ENCODE measurements at places on chromosomes 7 and 10.

- no peak for DNase-seq
Measured at GRCh38 chr7:92768501-92769393, 67.6 kb downstream of the CDK6 start.

DNA sequence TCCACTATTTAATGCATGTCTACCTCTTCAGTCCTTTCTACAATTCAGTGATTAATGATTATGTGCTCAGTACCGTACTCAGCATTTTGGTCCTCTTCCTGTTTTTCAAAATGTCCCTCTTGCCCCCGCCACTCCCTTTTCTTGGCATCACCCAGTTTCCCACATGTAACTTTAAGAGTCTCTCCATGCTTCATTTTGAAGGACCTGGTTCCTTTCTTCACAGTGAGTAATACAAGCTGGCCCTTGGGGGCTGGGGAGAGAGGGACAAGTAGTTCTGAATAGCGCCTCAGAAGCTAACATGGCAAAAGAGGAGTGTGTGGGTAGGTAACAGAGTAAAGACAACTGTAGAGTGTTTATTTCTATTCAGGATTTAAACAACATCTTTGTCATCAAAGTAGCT, 34.6 kb upstream of the SLIT1 start:
- no peak for DNase-seq

GRCh38 chr7:36018816-36019484, 134.1 kb upstream of the EEPD1 start:
- DNase-seq, result no peak

- no peak for DNase-seq
Measured at GRCh38 chr10:100184426-100184825, 1.4 kb downstream of the ERLIN1 start.

GRCh38 chr7:38171623-38172391, 6.2 kb upstream of the STARD3NL start:
- no peak for DNase-seq

- DNase-seq, result no peak
Measured at GRCh38 chr7:4840079-4840501, 21.7 kb downstream of the PAPOLB start.

- no peak for DNase-seq
Measured at GRCh38 chr10:26489081-26489480, 50.9 kb downstream of the APBB1IP start.

DNA sequence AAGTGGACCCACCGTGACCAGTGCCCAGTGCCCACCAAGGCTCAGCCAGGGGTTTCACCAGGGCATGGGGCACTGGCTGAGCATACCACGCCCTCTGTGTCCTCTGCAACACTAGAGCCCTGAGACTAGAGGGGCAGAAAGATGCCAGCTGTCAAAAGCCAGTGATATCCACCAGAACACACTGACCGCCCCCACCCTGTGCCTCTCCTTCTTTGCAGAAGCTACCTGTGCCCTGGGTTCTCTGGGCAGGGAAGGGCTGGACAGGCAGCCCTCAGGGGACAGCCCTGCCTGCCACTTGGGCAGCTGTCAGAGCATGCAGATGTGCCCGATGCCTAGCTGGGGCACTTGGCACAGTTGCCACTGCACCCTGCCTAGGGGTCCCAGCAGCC, 494 bp downstream of the VSIR start:
- DNase-seq, result no peak

DNA sequence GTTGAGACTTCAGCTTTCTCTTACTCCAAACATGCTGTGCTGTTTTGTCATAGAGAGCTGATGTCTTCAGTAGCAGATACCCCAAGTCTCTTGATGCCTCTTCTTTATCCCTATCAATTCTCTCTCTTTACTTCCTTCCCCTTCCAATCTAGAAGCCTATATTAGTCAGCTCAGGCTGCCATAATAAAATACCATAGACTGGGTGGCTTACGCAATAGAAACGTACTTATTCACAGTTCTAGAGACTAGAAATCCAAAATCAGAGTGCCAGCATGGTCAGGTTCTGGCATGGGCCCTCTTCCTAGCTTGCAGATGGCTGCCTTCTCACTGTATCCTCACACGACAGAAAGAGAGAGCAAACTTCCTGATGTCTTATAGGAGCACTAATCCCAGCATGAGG, 9.0 kb upstream of the GARS1 start:
- no peak for DNase-seq

GRCh38 chr7:95056901-95057300, 149.5 kb downstream of the PPP1R9A start:
- DNase-seq, result no peak

DNA sequence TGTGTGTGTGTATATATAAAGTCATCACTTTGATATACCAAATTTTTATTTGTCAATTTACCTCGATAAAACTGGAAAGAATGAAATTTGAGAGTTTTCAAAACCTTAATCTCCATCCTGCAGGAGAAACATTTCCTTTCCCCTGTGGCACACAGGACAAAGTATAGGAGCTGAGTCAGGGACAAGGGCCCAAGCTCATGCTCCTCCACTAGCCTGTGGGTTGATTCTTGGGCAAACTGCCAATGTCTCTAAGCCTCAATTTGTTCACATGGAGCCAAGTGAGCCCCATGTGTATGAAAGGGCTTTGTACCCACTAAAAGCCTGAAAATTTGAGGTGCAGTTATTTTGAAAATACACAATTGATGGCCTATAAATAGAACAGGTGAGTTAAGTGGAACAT, 60.3 kb upstream of the IL6 start:
- no peak for DNase-seq

DNA sequence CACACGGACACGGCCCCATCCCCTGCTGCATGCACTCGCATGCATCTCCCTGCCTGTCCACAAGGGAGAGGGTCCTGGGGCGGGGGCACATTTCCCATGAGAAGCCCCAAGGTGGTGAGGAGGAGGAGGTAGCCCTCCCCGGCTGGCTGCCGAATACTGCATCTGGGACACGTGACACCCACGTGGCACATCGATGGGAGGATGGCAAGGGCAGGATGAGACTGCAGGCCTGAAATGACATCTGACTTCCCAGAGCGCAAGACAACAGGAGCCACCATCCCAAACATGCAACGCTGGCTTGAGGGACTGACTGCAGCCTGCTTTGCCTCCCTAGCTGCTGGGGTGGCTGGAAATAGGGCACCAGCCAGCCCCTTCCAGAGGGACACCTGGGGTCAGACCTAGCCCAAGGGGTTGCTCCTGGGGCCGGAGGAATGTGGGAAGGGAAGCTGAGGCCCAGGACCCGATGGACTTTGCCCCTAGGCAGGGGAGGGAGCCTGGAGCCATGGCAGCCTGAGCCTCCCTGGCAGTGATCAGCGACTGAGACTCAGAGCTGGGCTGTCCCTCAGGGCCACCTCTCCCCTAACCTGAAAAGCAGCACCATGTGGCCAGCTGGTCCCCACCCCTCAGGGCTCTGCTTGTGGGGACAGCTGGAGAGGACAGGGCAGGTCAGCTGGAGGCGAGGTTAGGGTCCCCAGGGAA, 16.1 kb downstream of the BUD23 start:
- no peak for DNase-seq

GRCh38 chr10:108852211-108852610, 1071.1 kb downstream of the XPNPEP1 start:
- no peak for DNase-seq

DNA sequence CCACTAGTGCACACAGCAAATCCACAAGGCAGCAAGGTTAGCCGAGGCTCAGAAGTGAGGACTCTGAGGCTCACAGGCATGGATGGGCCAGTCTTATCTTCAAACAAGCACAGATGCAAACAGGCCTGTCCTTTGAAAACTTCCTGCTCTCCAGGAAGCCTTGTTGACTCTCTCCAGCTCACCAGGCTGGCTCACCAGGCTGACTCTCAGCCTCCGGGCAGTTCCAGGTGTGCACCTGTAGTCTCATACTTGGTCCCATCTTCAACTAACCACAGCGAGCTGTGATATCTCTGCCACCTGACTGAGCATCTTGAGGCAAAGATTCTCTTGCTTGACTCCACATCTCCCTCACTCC, 173.9 kb upstream of the ZMIZ1 start:
- DNase-seq, result no peak

GRCh38 chr10:16930540-16930939, 113.3 kb upstream of the RSU1 start:
- no peak for DNase-seq

DNA sequence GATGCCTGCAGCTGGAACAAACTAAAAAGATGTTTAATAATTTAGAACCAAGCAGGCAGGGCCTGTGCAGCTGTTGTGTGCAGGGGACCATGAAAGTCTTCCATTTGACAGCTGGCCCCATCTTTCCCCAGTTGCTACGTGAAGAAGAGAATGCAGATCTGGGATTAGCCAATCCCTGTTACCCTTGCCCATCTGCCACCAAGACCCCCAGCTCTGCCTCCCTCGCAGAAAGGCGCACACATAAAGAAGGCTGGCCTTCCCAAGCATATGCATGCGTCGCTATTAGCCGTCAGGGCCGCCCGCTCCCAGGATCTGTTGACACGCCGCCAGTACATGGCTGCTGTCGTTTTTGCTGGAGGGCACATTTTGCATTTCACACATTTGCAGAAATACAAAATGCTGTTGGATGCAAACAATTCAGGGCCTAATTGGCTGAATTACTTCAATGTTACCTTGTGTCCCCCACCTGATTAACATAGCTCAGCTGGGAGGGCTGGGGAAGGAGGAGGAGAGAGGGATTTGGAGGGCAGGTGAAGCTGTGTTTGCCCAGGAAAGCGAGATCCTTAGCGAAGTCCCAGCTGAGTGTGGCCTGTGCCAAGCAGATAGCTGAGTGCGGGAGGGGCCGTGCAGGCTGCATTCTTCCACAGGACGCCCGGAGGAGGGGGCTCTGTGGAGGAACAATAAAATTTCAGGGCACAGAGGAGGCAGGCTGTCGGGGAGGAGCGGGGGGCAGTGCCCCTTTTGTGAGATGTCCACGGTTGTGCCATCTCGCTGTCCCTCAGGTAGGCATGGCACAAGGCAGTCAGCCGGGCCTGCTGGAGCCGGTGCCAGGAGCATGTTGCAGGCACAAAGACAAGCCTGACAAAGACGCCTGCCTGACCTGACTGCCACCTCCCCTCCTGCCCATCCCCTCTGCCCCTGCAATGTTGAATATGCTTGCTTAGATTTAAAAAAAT, 443.0 kb upstream of the MKI67 start:
- no peak for DNase-seq

DNA sequence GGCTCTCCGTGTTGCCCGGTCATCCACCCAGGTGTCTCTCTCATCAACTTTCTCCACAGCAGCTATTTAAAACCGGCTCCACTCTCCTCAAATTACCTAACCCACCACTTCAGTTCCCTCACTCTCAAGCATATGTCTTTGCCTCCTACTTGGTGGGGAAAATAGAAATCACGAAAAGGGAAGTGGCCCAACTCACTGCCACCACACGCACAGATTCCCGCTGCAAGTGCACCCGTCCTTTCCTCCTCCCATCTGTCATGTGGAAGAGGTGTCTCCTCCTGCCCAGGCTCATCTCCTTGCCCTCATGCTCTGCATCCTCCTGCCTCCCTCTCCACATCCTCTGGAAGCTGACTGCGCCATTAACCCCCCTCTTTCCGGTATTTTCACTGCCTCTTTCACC, 80.8 kb upstream of the MKX start:
- no peak for DNase-seq

DNA sequence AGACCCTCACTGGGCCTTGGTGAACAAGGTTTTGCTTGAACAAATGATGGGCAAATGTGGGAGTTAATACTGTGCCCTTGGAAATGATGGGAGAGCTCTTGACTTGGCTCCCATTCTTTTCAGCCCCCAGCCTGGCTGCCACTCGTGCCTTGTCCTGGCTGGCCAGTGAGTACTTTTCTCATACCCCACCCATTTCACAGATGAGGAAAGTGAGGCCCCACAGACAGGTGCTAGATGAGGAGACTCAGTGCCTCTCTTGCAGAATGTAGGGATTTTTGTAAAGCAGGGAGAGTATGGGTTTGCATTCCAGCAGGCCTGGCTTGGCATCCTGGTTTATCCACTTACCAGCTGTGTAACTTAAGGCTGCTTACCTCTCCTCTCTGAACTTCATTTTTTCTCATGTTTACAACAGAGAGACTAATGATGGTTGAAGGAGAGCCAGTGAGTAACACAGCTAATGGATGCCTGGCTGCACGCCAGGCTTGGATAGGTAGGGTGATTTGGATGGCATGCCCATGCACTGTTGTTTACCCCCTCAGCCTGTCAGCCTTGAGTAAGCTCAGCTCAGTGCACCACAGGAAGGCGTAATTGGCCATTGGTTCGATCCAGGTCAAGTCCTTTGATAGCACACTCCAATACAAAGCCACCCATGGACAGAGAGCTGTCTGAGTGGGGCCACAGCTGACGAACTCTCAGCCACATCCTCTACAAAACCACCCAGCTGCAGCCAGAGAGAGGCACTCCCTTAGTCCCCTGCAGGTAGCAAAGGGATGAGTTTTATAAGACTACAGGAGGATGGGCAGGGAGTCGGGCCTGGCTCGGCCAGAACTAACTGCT, 436.8 kb downstream of the RPS24 start:
- DNase-seq, result no peak

GRCh38 chr10:9745158-9745557, 1272.5 kb upstream of the CELF2 start:
- no peak for DNase-seq

GRCh38 chr10:121134711-121135110, 283.5 kb downstream of the WDR11 start:
- no peak for DNase-seq

- DNase-seq, result no peak
Measured at GRCh38 chr10:6743291-6743849, 163.3 kb upstream of the PRKCQ start.

DNA sequence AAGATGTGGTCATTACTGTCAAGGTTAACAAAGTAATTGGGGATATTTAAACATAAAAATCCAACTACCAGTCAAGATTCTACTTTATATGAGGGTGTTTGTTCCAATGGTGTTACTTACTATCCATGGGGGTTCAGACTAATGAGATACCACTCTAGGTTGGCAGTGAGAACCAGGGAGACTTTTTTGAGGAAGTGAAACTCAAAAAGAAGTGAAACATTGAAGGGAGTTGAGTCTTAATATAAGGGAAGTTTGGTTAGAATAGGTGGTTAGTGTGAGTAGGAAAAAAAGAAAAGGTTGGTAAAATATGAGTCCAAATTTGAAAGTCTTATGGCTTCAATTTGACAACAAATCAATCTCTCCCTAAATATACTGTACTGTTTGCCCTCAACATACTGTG, 123.6 kb upstream of the ANK3 start:
- no peak for DNase-seq

- no peak for DNase-seq
Measured at GRCh38 chr10:514137-514671, 175.3 kb downstream of the DIP2C start.

GRCh38 chr7:155832581-155832981, 20.3 kb upstream of the SHH start:
- no peak for DNase-seq

- DNase-seq, result no peak
Measured at GRCh38 chr7:14381936-14382335, 392.5 kb upstream of the ETV1 start.
